ENCODE measurements at places on chromosomes 1 and 21. TPM values are rescaled to one million over a fixed set of nuclear protein-coding genes. Genes with fewer than 3 reads are reported as not detected.

FALEC gene
- not detected for total RNA-seq

IFNLR1 gene
- 4.6 TPM for total RNA-seq

DNA sequence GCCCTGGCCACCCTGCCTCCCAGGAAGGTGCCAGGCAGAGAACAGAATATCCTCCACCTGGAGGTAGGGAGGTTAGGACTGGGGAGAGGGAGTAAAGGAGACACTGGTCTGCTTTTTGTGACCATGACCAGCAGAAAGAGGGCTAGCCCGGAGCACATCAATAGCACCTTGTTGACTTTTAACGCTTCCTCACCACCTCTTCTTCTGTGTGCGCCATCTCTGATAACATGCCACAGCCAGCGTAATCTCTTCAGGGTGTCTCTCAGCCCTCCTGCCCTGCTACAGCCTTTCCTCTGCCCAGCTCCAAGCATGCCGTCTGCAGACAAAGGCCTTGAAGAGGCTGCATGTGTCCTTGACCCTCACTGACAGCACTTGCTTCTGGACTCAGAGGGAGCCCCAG is 50.9 kb upstream of the GJA5 start:
- DNase-seq = no peak

DNA sequence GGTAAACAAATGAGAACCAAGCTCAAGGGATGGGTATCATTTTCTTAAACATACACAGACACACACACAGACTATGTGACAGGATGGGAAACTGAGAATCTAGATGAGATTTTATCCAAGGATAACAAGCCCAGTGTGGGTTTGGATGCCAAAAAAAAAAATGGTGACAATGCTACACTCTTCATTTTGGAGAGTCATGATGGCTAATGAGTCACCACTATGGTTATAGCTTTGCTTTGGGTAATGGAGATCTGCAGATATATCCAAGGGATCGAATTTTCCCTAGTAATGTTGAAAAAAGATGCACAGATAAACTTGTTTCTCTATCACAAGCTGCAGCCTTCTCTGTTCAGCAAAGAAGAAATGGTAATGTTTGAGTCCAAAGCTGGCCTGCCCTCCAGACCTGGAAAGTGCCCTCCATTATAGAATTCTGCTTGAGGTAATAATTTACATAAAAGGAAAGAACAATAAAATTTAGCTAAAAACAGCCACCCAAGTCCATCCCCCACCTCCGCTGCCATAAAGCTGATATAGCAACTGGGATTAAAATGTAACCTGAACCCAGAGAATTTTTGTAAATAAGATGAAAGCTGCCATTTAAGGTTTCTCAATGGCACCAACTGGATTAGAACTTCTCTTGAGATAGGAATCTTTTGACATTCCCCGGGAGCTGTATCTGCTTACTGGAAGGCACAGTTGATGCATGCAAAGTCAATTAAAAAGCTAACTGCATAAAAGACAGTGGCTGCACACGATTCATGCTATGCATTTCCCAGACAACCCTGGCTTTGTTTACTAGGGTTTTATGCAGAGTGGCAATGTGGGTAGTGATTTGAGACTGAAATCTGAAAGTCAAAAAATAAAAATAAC is 395.2 kb upstream of the LYPLAL1 start:
- DNase-seq = no peak

DNA sequence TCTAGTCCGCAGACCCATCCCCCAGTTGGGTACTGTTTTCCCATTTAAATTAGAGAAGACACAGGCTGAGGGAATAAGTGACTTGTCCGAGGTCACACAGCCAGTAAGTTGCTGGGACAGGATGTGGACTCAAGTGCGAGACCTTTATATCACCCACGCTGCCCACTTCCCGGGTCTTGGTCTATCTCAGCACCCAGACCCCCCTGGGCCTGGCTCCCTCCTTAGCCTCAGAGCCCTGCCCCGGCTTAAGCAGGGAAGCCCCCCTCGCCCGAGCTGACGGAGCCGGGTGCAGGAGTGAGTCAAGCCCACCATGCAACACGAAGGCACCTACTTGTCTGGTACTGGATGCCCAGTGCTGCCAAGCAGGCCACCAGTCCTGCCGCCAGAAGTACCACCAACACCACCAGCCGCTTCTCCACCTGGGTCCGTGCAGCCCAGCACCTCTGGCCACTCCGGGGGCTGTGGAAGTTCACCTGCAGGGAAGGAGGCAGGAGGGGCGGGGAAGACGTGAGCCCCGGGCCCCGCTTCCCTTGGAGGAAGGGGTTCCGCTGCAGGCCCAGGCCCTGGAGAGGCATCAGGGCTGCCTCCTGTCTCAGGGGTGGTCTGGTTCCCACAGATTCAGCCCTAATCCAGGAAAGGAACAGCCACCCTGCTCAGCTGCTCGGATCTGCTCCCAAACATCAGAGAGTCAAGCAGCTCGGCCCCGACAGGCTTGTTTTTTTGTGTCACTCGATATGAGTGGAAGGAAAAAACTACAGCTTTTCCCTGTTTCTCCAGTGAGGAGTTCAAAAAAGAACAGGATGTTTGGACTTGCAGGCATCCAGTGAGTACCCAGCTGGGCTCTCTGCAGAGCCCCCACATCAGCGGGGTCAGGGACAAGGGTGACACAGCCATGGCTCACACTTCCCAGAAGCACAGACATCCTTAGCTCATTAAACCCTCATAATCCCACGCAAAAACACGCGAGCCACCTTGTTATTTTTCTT is 11.1 kb downstream of the ECE1 start:
- DNase-seq = no peak

GRCh38 chr1:239731082-239731748 is 344.8 kb downstream of the CHRM3 start:
- DNase-seq = no peak

SUSD4 gene
- 21.9 TPM for total RNA-seq

DNA sequence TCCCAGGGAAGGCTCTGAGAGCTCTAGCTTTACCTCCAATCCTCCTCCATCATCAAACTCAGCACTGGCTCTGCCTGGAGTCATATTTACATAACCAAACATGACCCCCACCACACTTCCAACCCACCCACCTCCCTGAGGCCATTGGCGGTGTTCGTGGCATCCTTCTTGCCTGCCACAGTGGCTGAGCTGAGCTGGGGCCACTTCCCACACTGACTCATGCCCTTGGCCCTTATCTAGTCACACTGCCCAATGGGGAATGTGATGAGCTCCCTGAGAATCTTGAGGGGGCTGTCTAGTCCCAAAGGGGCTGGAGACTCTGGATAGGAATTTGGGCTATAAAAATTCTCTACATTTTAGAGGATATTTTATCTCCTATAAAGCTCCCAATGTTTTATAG is 230.9 kb upstream of the IRF2BP2 start:
- no peak for DNase-seq

DNA sequence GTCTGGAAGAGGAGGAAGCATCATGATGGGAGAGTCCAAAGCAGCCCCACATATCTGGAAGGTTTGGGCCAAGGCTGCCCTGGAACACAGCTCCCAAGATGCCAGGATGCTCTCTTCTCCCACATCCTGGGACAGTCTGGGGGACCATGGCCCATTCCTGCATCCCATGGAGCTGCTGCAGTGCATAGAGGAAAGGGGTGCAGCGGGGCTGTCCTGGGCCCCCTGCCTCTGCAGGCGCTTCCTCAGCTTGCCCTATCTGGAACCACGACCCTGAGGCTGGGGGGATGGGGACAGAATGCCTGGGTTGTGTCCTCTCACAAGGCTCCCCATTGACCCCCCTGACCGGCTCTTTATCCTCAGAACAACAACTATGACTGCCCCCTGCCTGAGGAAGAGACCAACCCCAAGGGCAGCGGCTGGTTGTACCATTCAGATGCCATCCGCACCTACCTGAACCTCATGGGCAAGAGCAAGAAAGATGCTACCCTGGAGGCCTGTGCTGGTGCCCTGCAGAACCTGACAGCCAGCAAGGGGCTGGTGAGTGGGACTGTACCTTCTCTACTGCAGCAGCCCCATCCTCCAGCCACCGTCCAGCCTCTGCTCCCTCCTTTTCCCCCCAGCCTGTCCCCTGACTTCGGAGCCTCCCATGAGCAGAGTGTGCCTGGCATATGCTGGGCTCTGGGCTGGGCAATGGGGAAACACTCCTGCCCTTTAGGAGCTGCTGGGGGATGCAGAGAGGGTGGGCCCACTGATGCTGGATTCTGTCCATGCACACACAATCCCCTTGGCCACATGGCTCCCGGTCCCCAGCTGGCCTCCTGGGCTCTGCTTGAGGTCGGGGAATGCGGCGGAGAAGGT is 39.6 kb downstream of the PKP1 start:
- DNase-seq = no peak

DNA sequence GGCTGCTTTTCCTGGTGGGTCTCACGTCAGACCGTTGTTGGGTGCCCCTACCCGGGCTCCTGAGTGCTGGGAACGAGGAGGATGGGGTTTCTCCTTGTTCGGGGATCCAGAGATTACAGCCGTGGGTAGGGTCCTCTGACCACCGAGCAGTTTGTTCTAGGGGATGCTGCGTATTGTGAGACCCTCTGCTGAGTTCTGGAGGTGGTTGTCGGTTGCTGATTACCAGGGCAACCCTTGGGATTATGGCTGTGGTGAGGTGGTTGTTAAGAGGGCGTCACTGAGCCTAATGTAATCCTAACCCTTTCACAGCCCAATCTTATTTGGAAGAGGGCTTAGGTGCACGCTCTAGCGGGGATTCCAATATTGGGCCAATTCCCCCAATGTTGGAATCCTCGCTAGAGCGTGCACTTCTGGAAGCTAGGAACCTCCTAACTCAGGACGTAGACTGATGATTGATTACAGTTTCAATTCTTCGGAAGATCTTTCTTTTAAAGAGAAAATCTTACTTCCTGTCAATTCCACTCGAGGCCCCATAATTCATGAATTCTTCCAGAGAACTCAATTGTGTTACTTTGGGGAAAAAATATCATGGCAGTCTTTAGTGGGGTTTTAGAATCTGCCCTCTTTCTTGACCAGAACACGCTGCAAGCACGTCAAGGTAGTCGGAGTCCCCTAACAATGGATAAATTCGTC is 483 bp downstream of the TCEANC2 start:
- DNase-seq = no peak

SYDE2 gene
- total RNA-seq = 17.0 TPM

- no peak for DNase-seq
Observed at GRCh38 chr1:153368495-153368894, 6.9 kb downstream of the S100A12 start.

CYP2J2 gene
- 20.4 TPM for total RNA-seq

DNA sequence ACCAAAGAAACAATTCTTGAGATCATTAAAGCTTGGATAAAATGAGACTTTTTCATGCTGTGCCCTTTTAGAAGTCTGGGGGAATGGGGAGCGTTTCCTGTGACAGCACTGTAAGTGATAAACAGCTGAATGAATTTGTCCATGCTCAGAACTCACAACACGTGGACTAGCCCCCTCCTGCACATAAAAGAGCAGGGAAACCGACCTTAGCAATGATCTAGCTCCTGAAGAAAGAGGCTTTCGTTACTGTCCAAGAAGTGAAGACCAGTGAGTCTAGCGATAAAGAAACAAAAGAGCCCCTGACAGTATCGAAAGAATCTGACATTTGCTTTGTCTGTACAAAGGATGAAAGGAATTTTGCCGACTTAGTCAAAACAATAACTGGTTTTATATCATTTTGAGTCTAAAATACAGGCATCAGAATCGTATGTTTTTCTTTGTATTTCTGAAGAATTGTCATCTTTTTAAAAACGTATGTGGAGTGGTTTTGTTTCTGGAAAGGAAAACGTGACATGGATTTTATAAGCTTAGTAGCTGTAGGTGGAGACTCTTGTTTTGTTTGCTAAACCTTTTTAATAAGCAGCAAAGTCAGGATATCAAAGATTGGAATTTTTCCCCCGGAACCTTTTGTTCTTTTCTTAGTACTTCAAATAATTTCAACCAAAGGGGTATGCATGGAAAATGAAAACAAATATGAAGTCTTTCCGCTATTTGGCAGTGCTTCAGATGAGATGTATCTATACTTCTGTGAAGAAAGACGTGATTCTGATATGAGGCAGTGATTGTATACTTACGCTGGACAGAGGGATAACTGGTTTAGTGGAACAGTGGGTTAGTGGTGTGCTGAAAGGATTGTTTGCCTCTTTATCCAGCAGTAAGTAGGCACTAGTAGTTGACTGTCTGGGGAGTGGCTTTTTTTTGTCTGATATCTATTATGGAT is 61.0 kb downstream of the MAST2 start:
- DNase-seq = no peak

VSIG8 gene
- total RNA-seq = not detected

TNFSF4 gene
- 0.52 TPM for total RNA-seq

DNA sequence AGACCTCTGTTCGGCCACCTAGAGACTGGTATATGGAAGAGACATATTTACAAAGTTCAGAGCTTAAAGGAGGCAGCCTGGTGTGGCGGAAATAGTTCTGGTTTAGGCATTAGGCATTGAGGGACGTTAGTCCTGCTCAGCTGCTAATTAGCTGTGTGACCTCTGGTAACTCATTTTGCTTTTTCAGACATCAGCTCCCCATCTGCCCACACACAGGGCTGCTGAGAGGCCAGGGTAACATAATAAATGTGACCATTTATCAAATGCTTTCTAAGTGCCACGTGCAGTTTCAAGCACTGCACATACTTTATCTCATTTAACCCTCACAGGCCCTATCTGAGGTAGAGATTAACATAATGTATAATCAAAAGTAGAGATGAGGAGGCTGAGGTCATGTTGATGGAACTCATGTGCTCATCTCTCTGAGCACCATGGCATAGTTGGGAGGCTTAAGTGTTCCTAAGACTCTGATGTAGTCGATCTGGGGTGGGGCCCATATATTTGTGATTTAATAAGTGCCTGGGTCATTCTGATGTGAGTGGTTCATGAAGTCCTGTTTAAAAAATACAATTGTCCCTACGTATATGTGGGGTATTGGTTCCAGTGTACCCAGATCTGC is 267.2 kb upstream of the PLXNA2 start:
- DNase-seq = no peak

- DNase-seq = no peak
Observed at GRCh38 chr21:35014302-35015041, 34.6 kb downstream of the RUNX1 start.

TUFT1 gene
- 29.5 TPM for total RNA-seq

PAPPA2 gene
- total RNA-seq = 0.36 TPM
